Body of pancreas (tissue), 4 donors: ENCODE measurements at places on chromosomes 16 and 17. TPM values are rescaled to one million over a fixed set of nuclear protein-coding genes. Genes with fewer than 3 reads are reported as not detected.

GRCh38 chr17:2393174-2393953 lies 7.5 kb downstream of the MNT start:
- peak overlapping the region; percentile 98 for H3K27ac ChIP-seq
- peak; percentile 92 for DNase-seq
- peaks cover 70% of the 10 kb centered on the region for H3K4me1 ChIP-seq
- no peaks in the 10 kb centered on the region for H3K27me3 ChIP-seq
- H3K36me3 ChIP-seq: no peaks in the 10 kb centered on the region
- peak overlapping the region; percentile 51 for H3K4me3 ChIP-seq

The ITGAX gene
- 8.6 TPM for total RNA-seq

DNA sequence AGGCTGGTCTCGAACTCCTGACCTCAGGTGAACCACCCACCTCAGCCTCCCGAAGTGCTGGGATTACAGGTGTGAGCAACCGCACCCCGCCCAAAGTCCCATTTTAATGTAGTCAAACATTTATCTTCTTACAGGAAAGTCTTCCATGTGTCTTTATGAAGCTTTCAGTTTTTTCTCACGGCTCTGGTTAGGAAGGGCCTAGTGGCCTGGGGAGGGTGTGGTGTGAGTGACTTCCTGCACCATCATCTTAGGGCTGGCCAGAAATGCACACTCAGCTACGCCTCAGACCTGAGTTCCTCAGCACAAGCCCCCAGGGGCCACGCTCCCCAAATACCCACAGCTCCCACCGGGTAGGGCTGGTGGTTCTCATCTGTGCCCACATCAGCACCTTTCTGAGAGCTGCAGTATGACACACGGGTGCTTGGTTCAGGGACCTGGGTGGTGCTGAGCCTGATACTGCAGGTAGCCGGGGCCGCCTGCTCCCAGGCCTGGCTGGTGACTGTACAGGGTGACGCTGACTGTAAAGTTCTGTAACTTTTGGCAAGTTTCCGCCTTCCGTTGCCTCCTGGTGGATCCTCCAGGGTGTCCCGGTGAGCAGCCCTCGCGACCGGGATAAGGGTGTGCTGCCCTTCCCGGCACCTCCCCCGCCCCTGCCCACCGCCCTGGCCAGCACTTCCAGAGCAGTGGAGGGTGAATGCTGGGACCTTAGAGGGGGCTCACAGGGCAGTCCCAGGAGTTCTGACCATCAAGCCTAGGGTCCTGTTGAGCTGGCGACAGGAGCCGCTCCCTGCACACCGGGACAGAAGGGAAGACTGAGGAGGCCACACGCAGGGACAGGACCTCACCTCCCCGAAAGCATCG lies 52.5 kb downstream of the ZNF778 start:
- H3K27me3 ChIP-seq: no peaks in the 10 kb centered on the region
- H3K4me1 ChIP-seq: no peaks in the 10 kb centered on the region
- H3K27ac ChIP-seq: no peak overlapping the region
- peaks cover 30% of the 10 kb centered on the region for H3K36me3 ChIP-seq
- H3K4me3 ChIP-seq: no peak overlapping the region
- no peak for DNase-seq

DNA sequence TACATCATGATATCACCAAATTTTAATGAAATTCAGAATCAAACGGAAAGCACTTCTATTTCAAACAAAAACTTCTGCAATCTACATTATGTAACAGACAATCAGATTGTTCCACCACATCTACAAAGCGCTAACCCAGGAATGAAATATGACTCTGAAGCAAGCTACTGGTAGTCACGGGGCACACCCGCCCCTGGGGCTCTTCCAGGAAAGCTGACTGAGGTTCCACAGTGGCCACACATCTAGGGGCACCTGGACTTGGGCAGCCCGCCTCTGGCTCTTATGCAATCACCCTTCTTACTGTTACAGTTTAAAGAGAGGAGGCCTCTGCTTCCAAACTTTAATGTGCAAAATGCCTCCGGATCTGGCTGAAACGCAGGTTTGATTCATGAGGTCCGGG lies 27.5 kb downstream of the ZCCHC14 start:
- no peaks in the 10 kb centered on the region for H3K36me3 ChIP-seq
- DNase-seq: peak; percentile 94
- H3K4me1 ChIP-seq: peaks cover 52% of the 10 kb centered on the region
- no peaks in the 10 kb centered on the region for H3K27me3 ChIP-seq

DNA sequence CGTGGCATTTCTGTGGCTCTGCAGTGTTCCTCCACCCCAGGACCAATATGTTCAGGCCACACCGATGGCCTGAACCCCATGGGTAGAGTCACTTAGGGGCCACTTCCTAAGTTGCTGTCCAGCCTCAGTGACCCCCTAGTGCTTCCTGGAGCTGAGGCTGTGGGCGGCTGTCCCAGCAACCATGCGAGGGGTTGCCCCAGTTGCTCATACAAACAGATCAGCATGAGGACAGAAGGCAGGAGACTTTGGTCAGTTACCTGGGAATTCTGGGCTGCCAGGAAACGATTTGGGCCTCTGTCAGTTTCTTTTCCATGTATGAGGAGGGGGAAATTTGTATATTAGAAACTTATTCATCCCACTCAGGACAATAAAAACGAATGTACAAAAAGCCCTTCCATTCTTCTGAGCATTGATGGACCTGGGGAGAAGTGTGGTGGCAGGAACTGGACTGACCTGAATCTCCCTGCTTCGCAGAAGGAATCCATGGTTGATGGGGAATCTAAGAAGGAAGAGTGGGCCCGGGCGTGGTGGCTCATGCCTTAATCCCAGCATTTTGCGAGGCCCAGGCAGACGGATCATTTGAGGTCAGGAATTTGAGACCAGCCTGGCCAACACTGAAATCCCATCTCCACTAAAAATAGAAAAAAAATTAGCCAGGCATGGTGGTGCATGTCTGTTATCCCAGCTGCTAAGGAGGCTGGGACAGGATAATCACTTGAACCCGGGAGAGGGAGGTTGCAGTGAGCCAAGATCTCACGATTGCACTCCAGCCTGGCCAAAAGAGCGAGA lies 4.9 kb upstream of the IL32 start:
- no peak overlapping the region for H3K4me3 ChIP-seq
- DNase-seq: no peak
- no peak overlapping the region for H3K27ac ChIP-seq
- H3K27me3 ChIP-seq: no peaks in the 10 kb centered on the region
- H3K36me3 ChIP-seq: no peaks in the 10 kb centered on the region

The SECTM1 gene
- 6.3 TPM for total RNA-seq

DNA sequence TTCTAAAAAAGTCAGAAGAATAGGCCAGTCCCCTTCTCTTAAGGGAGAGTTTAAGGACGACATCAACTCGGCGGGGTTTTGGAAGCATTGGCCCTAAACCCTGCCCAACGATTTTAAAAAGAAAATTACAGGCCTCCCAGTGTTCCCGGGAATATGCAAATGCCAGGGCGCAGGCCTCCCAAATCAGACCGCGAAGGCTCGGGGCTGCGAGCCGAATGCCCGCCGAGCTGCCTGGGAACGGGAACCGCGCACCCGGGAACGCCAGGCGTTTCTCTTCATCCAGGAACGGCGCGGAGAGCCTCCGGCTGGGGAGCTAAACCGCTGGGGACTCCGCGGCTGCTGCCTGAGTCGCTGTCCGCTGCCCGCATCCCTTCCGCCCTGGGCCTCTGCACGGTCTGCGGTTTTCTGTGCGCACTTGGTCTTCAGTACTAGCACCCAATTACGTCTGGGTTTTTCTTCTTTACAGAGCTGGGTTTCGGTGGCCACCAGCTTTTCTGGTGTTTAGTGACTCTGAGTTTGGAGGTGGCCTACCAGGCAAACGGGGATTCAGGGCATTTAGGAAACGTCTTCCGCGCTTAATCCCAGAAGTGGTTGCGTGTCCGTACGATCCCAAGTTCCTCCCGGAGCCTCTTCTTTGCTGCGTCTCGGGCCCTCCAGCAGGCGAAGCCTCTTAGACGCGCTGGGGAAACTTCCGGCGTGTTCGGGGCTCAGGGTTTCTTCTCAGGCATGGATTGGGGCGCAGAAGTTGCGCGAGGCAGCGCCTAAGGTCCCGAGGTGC lies 5.7 kb downstream of the IRX5 start:
- no peak for DNase-seq
- H3K4me1 ChIP-seq: peaks cover 48% of the 10 kb centered on the region
- no peak overlapping the region for H3K4me3 ChIP-seq
- H3K36me3 ChIP-seq: no peaks in the 10 kb centered on the region

GRCh38 chr17:32873114-32873513 lies 3.8 kb downstream of the MYO1D start:
- no peaks in the 10 kb centered on the region for H3K27me3 ChIP-seq
- no peaks in the 10 kb centered on the region for H3K36me3 ChIP-seq
- peaks cover 22% of the 10 kb centered on the region for H3K4me1 ChIP-seq

GRCh38 chr16:67169642-67170167 lies 633 bp upstream of the NOL3 start:
- H3K36me3 ChIP-seq: no peaks in the 10 kb centered on the region
- H3K27me3 ChIP-seq: no peaks in the 10 kb centered on the region
- no peak for DNase-seq
- peaks cover 53% of the 10 kb centered on the region for H3K4me1 ChIP-seq
- peak overlapping the region; percentile 89 for H3K27ac ChIP-seq

The C16orf96 gene
- total RNA-seq: not detected

DNA sequence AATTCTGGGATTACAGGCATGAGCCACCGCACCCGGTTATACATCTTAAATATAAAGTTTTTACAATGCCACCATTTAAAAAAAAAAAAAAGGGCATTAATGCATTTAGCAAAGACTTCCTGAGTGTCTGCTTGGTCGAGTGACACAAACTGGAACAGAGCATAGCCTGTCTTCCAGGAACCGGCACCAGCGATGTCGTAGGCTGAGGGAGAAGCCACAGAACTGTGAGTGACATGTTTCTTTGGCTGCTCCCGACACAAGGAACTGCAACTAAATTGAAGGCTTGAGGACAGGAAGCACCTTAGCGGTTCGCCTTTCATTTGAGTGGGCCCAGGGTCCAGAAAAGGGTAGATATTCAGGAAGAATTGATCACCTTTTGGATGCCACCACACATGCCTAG lies 717.8 kb downstream of the MAF start:
- H3K36me3 ChIP-seq: no peaks in the 10 kb centered on the region
- no peaks in the 10 kb centered on the region for H3K4me1 ChIP-seq
- no peak for DNase-seq
- no peaks in the 10 kb centered on the region for H3K27me3 ChIP-seq

The RPH3AL gene
- total RNA-seq: 77.1 TPM

The CHD9NB gene
- 3.1 TPM for total RNA-seq

DNA sequence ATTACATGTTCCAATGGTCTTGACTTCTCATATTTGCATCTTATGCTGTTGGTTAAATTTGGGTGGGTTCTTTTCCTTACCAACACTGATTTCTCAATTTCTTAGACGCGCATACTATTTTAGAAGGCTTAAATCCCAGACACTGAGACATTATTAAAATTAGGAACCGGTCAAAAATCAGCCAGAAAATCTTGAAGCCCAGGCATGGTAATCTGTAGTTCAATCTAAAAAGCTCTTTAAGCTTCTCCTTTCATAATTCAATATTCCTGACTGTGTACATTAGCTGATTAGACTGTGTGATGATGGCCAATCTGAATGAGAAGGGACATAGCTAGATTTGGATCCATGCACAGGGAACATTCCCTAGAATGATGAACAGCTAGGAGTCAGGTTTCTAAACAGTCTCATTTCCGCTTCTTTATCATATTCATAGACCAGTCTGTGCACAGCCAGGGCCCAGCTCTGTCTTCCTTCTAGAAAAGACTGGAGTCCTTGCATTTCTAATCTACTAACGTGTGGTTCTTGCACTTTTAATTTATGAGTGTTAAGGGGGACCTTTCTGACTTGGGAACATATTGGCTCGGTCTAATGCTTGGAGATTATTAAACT lies 189.3 kb downstream of the AATF start:
- H3K27me3 ChIP-seq: no peaks in the 10 kb centered on the region
- H3K4me3 ChIP-seq: no peak overlapping the region
- no peak for DNase-seq
- no peaks in the 10 kb centered on the region for H3K4me1 ChIP-seq
- no peaks in the 10 kb centered on the region for H3K36me3 ChIP-seq
- no peak overlapping the region for H3K27ac ChIP-seq

DNA sequence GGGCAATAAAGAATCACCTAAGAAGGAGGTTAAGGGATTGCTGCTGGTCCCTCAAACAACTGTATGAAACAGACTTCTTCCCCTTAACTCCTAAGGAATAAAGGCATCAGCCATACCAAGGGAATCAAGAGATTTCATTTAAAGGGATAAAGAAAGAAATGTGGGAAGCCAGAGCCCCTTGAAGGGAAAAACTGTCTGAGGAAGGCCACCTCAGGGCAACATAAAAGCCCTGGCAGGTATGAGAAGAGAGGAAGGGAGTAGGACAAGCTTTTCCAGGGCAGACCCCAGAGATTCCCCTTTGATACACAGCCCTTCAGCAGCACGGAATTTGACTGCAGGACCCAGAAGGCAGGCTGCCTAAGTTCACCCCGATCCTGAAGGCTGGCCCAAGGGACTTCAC lies 43.5 kb downstream of the COG7 start:
- H3K27me3 ChIP-seq: no peaks in the 10 kb centered on the region
- no peak overlapping the region for H3K27ac ChIP-seq
- H3K4me1 ChIP-seq: peaks cover 8% of the 10 kb centered on the region
- no peaks in the 10 kb centered on the region for H3K36me3 ChIP-seq

The TPSG1 gene
- not detected for total RNA-seq

The DBF4B gene
- 3.4 TPM for total RNA-seq

The SPNS3 gene
- not detected for total RNA-seq

The TEDC2 gene
- total RNA-seq: not detected

DNA sequence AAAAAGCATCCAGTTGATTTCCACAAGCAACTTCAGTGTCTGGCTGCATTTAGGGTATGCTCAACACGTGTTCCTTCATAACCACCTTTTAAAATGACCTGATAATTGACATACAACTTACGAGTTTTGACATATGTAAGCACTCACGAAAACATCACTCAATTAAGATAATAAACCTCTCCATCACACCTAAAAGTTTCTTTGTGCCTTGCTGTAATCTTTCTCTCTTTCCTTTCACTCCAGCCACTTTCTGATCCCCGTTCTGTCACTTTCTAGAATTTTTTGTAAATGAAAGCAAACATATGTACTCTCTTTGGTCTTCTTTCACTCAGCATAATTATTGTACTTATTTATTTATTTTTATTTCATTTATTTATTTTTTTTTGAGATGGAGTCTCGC lies 20.7 kb upstream of the UBE2G1 start:
- no peak for DNase-seq
- H3K36me3 ChIP-seq: no peaks in the 10 kb centered on the region
- H3K4me1 ChIP-seq: no peaks in the 10 kb centered on the region
- no peak overlapping the region for H3K4me3 ChIP-seq

GRCh38 chr16:65316808-65317207 lies 194.9 kb upstream of the CDH11 start:
- no peaks in the 10 kb centered on the region for H3K27me3 ChIP-seq
- no peaks in the 10 kb centered on the region for H3K36me3 ChIP-seq
- DNase-seq: no peak
